Suppressor macrophage treated with lipopolysaccharide for 4 hours (primary cell): ENCODE measurements at places on chromosomes 12 and 14.

- no peak for DNase-seq
Observed at GRCh38 chr14:51368721-51369163, 128.7 kb downstream of the TMX1 start.

GRCh38 chr12:87779858-87780498 is 249.2 kb downstream of the C12orf50 start:
- no peak for DNase-seq

DNA sequence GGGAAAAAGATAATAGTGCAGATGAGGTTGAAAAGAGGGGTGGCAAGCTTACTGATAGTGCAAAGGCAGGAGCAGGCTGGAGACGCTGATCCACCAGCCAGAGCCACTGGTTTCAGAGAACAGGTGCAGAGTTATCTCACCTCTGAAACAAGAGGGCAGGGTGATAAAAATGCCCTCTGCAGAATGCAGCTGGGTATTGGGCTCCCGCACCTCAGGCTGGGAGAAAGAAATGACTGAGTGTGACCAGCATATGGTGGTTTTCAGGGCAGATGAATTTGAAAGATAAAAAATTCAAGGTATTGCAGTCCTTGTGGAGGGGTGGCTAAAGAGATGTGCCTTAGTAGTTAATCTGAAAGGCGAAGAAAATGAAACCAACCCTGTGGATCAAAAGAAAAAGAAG is 2.9 kb upstream of the TMEM30B start:
- no peak for DNase-seq

DNA sequence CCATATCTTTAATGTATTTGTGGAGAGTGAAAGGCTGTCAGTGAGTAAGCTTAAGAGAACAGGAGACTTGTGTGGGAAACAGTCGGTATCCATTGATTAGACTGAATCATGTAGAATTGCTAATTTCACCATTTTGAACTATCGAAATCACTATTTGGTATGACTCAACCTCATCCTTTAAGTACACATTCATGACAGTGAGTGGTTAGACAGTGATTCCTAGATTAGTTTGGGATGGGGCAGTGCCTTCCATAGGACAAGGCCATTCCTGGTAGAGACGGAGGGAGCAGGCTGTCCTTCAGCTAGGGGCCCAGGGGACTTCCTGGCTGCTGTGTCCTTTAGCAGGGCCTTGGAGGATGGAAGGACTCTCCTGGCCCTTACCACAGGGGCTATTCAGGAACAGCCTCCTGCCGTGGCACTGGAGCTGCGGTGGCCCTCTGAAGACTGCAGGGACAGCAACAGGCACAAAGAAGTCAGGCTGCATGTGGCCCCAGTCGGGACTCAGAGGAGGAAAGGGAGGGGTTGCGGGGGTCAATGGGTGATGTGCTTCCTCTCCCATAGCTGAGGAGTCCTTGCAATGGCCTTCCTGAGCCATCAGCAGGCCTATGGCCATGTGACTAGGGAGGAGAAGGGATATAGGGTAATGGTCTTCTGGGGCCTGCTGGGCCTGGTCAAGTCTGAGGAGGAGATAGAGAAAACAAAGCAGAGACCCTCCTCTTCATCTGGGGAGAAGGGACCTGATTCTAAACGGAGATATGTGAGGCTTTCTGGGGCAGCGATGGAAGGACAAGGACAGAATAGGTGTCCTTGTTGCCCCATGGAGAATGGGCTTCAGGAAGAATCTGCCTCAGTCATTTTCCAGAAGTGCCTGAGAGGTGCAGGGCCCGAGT is 11.2 kb downstream of the SERPINA1 start:
- no peak for DNase-seq

DNA sequence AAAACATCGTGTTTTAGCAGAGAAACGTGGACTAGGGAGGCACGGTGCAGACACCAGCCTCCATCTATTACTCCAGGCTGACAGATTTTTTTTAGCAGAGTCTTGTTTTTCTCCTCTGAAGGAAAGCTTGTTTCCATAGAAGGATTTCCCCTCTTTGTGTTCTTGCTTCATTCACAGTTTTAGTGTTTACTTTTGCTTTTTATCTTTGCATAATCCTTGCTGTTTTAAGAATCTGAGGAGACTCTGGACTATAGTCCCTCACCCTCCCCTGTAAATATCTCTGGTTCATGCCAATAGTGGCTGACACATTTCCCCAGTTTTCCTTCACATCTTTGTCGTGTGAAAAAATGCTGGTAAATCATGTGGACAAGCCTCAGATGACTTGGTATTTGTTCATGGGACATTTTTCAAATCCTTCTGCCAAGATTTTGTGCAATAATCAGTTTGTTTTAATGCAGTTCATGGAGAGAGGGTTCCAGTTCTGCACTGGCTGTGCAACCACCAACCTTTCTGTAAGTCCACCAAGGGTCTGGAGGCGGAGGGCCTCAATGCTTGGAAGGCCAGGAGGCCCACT is 39.9 kb upstream of the TMCC3 start:
- DNase-seq = peak; percentile 71

GRCh38 chr12:104342635-104343249 is 39.2 kb downstream of the EID3 start:
- DNase-seq = no peak

- DNase-seq = no peak
Observed at GRCh38 chr12:45878630-45879255, 111.6 kb downstream of the SCAF11 start.

DNA sequence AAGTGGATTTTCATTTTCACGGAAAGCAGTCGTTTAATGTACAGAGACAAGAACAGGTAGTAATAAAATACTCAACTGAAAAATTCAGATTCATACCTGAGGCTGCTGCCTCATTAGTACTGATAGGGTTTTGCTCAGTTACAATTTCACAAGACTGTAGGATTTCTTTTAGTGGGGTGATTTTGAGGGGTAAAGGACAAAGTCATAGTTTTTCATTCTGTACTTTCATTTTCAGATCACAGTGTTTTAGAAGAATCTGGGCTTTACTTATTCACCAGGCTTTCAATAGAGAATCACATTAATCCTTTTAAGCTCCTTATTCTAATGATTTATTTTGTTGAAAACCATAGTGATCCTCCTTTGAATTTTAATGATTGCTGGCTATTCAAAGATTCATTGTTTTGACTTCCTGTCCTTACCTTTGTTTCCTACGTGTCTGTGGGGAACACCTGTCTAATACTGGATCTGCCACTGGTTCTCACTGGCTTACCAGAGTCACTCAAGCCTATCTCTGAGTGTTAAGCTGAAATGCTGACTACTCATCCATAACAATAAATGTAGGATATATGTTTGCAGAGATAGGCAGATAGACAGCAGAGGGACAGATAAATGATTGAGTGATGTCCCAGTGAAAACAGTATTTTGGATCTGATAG is 243.8 kb upstream of the NPAS3 start:
- DNase-seq = no peak

DNA sequence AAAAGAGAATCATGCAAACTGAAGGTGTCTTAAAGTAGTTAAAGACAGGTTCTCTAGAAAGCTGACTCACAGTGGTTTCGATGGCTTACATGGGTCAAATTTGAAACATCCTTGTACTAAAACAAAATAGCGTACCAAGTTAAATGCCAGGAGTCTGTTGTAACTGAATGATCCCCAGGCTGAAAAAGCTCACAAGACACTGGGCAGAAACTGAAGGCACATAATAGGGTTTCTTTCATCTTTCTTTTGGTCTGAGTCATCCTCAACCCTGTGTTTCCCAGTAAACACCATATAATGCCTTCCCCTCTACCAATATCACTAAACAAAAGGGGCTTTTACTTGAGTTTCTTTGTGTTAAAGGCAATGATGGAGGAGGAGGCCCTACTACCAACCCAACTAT is 12.8 kb downstream of the ZFYVE1 start:
- peak; percentile 27 for DNase-seq

DNA sequence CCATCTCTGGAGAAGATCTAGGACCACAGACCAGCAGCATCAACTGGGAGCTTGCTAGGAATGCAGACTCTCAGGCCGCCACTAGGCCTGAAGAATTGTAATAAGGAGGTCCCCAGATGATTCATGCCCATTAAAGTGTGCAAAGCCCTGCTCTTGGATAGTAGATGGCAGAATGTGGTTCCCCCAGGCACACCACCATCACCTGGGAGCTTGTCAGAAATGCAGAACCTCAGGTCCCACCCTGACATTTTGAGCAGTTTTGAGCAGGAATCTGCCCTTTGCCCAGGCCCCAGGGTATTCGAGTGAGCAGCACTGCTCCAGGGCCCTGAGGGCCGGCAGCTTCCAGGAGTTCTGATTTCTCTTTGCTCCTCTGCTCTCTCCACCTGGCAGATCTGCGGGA is 64.9 kb downstream of the TSPAN11 start:
- no peak for DNase-seq
